Coronary artery (tissue), 2 donors: ENCODE measurements at places on chromosomes 1 and 21.

GRCh38 chr21:45110873-45111624, 36.7 kb downstream of the ADARB1 start:
- DNase-seq: peak; percentile 41

DNA sequence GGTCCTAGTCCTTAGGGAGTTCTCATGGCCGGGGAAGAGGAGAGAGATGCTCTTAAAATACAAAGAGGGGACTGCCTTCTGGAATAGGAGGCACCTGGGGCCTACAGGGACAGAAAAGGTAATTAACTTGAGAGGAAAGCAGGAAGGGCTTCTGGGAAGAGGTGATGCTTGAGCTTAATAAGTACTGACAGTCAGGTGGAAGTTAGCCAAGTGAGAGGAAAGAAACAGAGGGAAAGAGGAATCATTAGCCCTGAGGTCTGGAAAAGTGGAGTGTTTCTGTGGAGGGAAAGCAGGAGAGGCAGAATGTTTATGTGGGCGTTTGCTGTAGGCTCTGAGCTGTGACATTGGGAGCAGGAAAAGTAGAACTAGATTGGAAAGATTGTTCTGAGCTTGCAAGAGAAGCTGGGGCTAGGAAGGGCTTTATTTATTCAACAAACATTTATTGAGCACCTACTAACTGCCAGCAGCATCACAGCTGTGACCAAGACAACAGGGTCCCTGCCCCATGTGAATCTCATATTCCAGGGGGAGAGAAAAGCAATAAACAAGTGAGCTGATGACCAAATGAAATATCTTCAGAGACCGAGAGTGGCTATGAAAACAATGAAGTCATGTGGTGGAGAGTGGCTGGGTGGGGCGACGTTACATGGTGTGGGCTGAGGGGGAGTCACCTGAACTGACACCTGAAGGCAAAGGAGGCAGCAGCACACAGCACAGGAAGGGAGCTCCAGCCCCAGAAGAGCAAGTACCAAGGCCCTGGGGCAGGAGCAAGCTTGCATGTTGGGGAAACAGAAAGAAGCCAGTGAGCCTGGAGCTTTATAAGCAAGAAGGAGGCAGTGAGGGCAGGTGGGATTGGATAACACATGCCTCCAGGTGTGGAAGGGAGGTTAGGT, 4.4 kb upstream of the FNDC5 start:
- no peak for DNase-seq

DNA sequence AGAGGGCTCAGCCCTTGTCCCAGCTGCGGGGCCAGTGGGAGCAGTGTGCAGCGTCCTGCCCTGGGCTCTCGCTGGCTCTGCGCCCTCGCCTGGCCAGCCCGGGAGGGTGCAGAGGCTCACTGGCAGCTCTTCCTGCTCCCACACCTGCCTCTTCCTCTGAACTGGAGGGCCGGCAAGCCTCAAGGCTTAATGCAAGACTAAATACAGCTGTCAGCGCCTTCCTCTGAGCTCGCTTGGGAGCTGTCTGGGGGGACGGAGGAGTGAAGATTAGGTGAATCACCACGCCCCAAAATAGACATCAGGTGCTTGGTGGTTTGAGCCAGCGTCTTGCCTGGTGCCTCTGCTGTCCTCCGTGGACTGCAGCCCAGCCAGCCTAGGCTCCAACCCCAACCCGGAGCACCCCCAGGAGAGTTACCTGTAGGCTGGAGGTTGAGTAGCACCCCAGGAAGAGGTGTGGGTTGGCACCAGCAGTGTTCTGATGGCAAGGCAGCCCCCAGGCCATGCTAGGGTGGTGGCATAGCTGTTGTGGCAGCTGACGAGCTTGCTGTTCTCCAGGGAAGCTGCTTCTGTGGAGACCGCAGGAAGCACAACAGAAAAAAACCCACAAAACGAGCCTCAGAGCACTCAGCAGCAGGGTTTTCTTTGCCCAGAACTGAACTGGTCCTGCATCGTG, 36.9 kb downstream of the UMODL1 start:
- DNase-seq: no peak

DNA sequence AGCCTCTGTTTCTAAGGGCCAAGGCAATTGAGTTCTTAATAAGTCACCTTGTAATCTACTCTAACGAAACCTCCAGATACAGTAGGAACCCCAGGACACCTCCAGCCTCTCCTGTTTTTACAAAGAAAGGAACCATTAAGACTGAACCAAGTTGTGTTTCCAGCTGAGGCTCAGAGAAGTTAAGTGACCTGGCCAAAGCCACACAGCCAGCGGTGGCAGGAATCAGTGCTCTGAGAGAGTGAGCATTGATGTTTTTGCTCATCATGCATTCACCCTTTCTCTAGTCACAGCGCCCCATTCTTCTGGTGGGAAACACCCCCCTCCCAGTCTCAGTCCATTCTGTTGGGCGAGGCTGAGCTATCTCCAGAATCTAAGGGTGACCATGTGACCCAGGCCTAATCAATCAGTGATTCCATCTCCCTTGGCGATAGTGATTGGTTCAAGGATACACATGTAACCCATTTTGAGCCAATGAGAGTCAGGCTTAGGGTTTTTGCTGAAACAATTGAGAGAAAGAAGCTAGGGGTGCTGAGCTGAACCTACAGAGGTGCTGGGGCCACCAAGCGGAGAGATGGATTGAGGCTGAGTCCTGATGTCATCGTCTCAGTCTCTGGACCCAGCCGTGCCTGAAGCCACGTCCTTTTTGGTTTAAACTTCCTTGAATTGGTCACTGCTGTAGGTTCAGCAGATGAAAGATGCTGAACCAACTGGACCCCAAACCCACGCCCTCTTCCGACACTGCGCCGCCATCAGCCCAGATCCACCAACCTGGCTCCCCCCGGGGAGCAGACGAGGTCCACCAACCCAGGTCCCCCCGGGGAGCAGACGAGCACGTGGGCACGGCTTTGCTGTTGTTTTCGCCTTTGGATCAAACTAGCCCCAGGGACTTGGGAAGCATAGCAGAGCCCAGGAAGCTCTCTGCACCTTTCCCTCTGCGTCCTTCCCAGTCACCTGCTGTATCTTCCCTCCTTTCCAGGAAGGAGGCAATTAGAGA, 28.0 kb upstream of the RERE start:
- DNase-seq: no peak

GRCh38 chr1:43121256-43121900, 50.7 kb downstream of the EBNA1BP2 start:
- no peak for DNase-seq
